ENCODE measurements at places on chromosomes 3 and 15.

- DNase-seq = no peak
Observed at GRCh38 chr15:87225436-87225835, 1031.1 kb downstream of the NTRK3 start.

DNA sequence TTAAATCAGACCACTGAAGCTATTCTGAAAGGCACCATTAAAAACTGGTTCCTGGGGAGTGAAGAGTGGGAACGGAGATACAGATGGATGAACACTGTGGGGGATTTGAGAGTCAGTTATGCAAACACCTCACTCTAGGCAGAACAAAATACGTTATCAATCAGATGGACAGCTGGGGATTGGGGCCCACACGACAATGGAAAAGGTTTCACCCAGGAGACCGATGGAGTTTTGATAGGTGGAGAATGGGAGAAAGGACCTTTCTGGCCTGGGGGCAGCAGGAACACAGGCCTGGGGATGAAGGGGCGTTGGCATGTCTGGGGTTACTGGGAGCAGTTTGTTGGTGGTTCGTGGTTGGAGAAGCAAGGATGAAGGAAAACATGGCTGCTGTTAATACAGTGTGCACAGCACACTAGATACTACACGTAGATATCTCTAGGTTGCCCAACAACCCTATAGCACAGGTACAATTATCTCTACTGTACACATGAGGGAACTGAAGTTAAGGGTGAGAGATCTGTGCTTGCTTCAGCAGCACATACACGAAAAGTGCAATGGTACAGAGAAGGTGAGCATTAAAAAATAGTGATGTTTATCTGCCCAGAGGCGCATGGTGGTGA, 16.5 kb downstream of the ST6GAL1 start:
- no peak for DNase-seq

GRCh38 chr15:63079947-63080626, 37.5 kb downstream of the TPM1 start:
- peak; percentile 58 for DNase-seq

DNA sequence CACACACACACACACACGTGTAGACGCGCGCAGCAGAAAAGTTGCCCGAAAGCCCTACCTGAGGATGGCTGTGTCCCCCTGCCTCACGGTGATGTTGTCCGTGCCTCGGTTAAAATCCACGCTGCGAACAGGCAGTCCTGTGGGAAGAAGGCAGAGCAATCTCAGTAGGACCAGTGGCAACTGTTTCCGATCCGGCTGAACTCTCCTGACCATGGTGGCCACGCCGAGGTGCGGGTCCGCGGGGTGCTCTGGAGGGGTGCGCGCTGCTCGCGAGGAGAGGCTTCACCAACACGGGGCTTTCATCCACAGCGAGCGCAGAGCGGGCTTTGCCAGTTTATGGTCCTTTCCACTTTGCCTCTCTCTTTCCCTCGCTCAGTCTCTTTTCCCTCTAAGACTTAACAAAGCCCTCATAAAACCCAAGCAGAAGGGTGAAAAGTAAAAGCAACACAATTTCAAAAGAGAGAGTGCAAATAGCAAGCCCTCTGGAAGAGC, 422 bp downstream of the LSAMP start:
- DNase-seq = no peak

GRCh38 chr15:56616551-56616950, 116.8 kb downstream of the ZNF280D start:
- no peak for DNase-seq

GRCh38 chr3:88957711-88958439, 149.5 kb upstream of the EPHA3 start:
- DNase-seq = peak; percentile 81

GRCh38 chr3:97658668-97659285, 105.8 kb upstream of the ARL6 start:
- DNase-seq = peak; percentile 23

DNA sequence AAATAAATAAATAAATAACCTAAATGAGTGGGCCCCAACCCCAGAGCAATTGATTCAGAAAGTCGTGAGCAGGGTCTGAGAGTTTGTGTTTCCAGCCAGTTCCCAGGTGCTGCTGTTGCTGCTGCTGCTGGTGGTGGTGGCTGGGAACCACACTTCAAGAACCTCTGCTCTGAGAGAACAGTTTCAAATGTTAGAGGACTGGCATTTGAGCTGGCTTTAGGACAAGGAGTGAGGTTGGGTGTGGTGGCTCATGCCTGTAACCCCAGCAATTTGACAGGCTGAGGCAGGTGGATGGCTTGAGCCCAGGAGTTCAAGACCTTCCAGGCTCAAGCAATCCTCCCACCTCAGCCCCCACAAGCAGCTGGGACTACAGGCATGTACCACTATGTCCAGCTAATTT, 123.1 kb upstream of the UBE2E1 start:
- DNase-seq = no peak

GRCh38 chr3:114958930-114959329, 188.2 kb downstream of the ZBTB20 start:
- DNase-seq = no peak

DNA sequence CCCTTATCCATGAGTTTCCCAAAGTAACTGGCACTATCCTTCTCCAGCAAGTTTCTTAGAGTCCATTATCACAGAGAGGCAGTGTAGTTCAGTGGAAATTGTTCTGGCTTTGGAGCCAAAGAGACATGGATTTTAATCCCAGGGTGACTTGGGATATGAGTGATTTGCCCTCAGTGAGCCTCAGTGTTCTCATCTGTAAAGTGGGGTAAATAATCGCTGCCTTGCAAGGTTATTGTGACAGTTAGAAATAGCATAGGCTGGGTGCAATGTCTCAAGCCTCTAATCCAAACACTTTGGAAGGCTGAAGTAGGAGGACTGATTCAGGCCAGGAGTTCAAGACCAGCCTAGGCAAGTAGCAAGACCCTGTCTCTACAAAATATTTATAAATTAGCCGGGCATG, 30.0 kb downstream of the DAPK2 start:
- DNase-seq = no peak

DNA sequence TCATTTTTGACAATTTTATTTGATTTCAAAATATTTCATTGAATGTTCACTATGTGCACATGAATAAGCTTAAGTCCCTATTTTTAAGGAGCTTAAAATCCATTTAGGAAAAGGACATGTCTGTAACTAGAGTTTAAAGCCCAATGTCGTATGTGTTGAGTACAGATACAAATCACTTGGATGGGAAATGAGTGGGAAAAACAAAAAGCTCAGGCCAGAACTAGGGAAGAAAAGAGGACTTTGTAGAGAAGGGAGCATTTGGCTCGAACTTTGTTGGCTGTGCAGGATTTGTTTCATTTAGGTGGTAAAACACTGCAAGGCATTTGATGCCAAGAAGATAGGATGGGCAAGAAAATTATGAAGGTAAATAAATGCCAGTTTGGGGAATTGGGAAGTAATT, 653.1 kb upstream of the KCNMB2 start:
- no peak for DNase-seq

- peak; percentile 22 for DNase-seq
Observed at GRCh38 chr3:49278548-49278947, 1.5 kb upstream of the C3orf62 start.

- peak; percentile 53 for DNase-seq
Observed at GRCh38 chr3:29889215-29889614, 608.3 kb downstream of the RBMS3 start.

DNA sequence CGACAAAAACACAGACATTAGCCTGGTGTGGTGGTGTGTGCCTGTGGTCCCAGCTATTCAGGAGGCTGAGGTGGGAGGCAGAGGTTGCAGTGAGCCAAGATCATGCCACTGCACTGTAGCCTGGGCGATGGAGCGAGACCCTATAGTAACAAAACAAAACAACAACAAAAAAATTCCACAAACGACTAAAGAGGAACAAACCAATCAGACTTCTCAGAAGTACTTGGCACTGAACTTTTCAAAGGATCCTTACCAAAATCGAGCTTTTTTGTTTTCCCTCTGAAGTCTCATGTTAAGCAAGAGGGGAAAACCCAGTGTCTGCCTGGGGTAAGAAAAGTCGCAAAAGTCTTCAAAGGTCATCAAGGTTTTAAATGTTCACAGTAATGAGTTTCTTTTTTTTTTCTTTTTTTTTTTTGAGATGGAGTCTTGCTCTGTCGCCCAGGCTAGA, 30.1 kb upstream of the TFRC start:
- no peak for DNase-seq

DNA sequence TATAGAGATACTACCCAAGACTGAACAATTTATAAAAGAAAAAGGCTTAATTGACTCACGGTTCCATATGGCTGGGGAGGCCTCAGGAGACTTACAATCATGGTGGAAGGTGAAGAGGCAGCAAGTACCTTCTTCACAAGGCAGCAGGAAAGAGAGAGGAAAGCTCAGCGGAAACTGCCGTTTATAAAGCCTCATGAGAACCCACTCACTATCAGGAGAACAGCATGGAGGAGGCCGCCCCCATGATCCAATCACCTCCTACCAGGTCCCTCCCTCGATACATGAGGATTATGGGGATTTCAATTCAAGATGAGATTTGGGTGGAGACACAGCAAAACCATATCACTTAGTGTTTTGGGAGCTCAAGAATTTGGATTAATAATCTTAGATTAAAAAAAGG, 240.2 kb downstream of the UACA start:
- no peak for DNase-seq

DNA sequence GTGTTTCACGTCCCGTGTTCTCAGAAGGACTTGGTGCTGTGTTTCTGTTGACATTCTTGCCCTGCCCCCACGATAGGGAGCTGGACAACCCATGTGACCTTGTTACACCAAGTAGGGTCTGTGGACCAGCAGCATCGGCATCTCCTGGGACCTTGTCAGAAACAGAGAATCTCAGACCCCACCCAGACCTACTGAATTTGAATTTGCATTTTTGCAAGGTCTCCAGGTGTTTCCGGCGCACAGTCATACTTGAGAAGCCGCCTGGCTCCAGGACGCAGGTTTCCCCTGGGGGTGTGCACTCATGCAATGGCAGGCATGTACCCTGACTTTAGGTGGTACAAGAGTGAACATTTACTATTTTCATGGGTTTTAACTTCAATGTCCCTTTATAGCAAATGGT, 117.9 kb downstream of the TLE3 start:
- DNase-seq = no peak

DNA sequence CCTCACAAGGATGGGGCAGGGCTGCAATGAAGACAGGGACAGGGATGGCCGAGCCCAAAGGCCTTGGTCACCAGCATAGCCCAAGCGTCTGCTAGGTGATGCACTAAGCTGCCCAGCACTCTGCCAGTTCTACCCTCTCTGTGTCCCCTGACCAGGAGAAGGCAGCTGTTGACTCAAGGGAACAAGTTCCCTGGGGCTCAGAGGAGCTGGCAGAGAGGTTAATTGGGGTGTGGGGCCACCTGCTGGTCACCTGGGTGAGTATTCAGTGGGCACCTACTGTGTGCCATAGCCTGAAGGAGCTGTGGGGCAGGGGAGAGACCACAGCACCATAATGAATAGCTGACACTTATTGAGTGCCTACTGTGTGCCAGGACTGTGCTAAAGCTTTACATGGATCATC, 22.0 kb upstream of the DOCK3 start:
- DNase-seq = peak; percentile 8

- DNase-seq = peak; percentile 100
Observed at GRCh38 chr3:197394464-197395321, 96.3 kb upstream of the DLG1 start.

GRCh38 chr3:10674578-10674977, 141.4 kb upstream of the SLC6A11 start:
- no peak for DNase-seq

- DNase-seq = no peak
Observed at GRCh38 chr3:5054098-5054497, 68.0 kb upstream of the ARL8B start.

DNA sequence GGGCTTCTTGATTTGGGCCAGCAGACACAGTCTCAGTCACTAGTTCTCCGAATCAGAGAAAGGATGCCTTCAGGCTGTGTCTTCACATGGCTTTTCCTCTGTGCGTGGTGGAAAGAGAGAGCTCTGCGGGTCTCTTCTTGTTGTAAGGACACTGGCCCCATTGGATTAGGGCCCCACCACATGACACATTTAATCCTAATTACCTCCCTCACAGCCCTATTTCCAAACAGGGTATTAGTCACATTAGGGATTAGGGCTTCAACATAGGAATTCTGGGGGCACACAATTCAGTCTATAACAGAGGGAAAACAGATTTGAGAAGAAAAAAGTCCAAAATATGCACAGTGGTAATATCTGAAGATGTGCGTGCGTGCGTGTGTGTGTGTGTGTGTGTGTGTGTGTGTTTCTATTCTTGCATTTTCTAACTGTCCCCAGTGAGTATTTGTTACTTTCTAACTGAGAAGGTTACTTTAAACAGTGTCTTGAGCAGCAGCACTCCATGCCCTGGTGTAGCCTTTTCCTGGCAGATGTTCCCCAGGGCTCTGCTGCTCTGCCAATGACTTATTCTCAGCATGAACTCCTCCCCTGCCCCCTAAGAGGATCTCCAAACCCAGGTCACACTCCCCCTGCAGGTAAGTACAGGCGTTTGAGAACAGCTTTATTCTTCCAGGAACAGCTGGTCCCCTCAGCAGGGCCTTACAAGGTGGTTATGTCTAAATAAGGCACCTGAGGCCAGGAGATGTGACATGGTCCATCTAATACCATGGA, 72.9 kb downstream of the RPL39L start:
- peak; percentile 33 for DNase-seq

- no peak for DNase-seq
Observed at GRCh38 chr3:41746215-41746614, 215.7 kb downstream of the ULK4 start.

GRCh38 chr3:87771337-87772192, 287.2 kb downstream of the CGGBP1 start:
- peak; percentile 23 for DNase-seq

DNA sequence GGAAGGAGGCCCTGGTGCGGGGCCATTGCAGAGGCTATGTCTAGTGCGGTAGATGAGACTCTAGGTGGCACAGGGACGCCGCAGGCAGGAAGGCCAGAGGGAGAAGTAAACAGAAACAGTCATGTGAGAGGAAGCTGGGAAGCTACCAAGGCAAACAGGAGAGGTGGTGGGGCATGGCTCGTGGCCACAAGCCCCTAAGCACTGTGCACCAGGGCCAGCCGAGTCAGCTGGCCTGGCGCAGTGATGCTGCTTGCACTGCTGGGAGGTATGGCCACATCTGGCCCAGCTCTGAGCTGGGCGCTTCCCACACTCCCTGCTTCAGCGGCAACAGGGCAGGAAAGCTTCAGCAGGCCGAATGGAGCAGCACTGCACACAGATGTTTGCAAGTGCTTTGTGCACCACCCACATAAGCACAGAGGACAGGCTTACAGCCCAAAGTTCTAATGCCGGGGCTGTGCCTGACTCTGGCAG, 76.6 kb downstream of the SRGAP3 start:
- no peak for DNase-seq

DNA sequence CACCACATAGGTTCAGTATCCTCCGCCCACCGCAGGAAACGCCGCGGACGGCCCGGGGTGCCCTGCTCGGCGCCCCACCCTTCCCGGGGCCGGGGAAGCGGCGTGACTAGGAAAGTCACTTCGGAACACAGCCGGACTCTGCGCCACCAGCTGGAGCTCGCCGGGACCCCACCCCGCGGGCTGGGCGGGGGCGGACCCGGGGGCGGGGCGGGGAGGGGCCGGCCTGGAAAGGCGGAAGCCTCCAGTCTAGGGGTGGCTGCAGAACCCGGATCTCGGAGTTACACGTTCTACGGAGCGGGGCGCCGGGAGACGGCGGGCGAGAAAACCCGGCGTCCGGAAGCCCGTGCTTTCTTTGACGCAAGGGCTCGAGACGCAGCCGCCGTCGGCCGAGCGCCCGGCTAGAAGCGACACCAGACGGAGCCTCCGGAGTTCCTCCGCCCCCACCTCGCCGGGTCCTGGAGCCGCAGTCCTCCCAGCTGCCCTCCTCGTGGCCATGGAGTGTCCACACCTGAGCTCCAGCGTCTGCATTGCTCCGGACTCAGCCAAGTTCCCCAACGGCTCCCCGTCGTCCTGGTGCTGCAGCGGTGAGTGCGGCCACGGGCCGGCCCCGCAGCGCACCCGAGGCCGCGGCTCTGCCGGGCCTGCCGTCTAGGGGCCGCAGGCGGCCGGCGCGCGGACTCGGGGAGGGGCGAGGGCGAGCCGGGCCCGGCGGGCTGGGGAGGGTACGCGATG, at the start of gene USP3:
Gene USP3, plus strand, starts transcription at position 347 of the 732 bp plus-strand sequence. Its CDS starts 147 bp downstream, at position 494.
- DNase-seq = peak; percentile 97
